ENCODE measurements at places on chromosomes 12 and 14.

GRCh38 chr12:132109741-132110140, 34.4 kb downstream of the DDX51 start:
- no peak for DNase-seq

DNA sequence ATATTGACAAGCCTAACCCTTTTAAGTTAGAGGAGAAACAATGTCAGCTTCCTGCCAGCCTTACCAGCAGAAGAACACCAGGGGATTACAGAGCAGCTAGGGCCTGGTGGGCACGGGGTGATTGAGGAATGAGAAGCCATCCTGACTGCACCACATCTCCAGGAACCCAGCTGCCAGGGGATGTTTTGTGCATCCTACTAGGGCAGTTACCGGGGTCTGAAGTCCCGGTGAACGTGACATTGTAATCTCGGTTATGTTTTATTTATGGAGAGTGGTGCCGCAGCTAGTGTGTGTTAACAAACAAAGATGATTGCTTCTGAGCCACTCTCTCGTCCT, 115.9 kb downstream of the BCL11B start:
- DNase-seq = no peak

DNA sequence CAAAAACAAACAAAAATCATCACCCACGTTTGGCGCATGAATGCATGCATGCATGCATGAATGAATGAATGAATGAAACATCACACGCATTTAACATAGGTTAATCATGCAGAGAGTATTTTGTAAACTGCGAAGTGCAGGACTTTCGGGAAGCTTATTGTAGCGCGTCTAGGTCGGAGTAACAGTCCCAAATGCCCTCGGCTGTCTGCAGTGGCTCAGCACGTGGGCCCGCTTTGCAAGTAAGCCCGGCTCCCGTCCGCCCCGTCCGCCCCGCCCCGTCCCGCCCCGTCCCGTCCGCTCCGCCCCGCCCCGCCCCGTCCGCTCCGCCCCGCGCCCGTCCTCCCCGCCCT, 263 bp upstream of the IFT81 start:
- no peak for DNase-seq

- DNase-seq = no peak
Measured at GRCh38 chr12:81077329-81077685, 572 bp upstream of the ACSS3 start.

- DNase-seq = no peak
Measured at GRCh38 chr12:32034045-32034444, 72.6 kb upstream of the BICD1 start.

DNA sequence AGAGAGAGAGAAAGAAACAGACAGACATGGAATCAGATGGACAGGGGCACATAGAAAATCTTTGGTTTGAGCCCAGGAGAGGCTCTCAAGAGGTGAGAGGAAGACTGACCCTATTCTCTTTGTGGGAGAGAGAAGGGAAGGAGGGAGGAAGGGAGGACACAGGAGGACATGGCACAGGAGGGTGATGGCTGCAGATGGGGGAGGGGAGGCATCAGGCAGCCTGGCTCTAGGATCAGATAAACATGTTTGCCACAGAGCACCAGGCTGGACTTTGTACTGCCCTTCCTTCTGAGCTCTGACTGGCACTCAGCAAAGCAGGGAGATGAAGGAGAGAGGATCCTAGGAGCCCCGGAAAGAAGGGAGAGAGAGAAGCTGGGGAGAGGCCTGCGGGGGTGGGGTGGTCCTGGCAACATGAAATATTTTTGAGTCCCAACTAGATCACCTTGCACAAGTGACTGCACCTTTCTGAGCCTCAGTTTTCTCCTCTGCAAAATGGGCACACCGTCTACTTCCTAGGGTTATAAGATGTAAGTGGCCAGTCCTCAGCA, 6.1 kb downstream of the HNF1A start:
- no peak for DNase-seq

GRCh38 chr12:100268835-100269564, 2.0 kb downstream of the SCYL2 start:
- no peak for DNase-seq

- no peak for DNase-seq
Measured at GRCh38 chr14:83163016-83163415, 1629.4 kb upstream of the SEL1L start.

- DNase-seq = no peak
Measured at GRCh38 chr14:59301354-59301753, 112.9 kb downstream of the DAAM1 start.

DNA sequence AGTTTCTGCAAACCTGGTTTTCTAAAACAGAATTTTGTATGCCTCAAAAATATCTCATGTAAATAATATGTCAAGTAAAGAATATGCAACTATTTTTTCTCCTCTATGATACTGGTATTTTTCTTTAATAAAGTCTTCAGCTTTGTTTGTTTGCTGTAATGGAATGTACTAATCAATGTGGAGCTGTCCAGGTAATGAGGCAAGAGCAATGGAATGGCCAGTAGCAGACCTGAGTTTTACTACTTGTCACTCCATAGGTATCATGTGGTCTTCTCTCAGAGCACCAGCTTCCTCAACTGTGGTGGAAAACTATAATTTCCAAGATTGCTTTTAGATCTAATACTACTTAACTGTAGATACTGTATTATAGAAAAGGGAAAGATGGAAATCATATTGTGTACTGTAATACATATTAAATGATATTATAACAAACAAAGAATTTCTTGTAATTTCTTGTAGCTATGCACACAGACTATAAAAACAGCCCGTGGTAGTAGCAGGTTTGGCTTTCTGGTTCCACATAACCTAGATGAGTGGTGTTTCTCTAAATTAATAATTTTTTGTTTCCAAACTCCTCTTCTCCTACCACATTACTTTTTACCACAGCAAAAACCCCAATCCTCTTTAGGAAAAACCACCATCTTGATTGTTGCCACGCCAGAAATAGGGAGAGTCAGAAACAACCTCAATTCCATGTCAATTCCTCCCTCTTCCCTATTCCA, 70.6 kb downstream of the KIF21A start:
- DNase-seq = no peak

GRCh38 chr12:128114485-128114884, 152.5 kb upstream of the TMEM132C start:
- no peak for DNase-seq

DNA sequence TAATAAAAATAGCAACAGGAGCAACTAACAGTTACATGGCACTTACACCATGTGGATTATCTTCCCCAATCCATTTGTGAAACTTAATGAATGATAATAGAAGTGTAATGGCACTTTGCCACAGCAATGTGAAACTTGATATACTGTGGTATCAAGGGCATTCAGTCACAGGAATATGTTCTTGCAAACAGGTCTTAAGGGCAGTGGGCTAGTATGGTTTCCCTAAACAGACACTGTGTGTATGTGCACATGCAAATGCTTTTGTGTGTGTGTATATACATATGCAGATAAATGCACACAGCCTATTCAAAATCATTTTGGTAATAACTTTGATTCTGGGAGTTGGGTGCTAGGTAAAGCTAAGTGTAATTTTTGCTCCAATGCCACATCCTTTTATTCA, 26.2 kb upstream of the ARHGAP5 start:
- no peak for DNase-seq

GRCh38 chr14:24292118-24292807, 7.3 kb downstream of the DHRS1 start:
- no peak for DNase-seq

- no peak for DNase-seq
Measured at GRCh38 chr14:105137481-105138020, 31.0 kb downstream of the JAG2 start.

DNA sequence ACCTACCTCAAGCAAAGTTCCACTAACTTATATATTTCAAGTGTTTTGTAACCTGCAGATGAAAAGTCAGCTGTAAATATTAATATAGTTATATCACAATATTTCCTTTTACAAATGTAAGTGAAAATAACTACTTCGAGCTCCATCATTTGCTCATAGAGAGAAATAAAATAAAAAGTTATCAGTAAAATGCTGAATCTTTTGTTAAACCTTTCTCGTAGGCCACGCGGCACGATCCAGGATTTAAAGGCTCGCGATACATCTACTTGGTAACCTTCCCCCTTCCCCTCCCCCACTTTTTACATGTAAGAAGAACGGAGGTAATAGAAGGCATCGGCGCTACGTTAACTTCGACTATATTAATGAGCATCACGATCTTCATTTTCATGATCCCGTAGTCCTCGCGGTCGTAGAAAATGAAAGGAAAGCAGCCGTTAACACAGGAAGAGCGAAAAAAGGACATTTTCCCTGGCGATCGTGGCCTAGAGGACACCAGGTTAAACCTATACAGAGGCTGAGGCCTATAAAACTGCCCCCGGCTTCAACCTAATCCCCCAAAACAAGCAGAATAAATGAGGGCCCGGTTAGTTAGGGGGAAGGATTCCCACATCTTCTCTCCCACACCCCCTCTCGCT, 508 bp downstream of the HNRNPC start:
- DNase-seq = peak; percentile 28

DNA sequence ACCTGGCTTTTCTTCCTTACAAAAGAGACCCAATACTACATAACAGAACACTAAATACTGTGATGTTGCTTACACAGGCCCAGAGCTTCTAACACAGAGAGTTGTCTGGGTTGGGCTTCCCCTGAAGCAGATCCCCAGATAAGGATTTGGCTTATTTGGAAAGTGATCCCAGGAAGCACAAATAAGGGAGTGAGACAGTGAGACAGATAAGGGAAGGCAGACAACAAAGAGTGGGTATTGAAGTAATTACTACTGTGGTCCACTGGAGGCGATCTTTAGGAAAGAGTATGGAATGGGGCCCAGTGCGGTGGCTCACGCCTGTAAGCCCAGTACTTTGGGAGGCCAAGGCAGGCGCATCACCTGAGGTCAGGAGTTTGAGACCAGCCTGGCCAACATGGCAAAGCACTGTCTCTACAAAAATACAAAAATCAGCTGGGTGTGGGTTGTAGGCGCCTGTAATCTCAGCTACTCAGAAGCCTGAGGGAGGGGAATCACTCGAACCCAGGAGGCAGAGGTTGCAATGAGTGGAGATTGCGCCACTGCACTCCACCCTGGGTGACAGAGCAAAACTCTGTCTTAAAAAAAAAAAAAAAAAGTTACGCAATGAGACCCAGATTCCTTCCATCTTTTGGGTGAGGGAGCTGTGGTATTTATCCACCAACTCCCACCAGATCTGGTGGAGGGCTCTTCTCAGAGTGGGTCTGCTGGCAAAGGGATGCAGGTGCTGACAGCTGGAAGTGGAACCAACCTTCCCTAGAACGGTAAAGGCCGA, 10.2 kb upstream of the C12orf43 start:
- DNase-seq = no peak

- no peak for DNase-seq
Measured at GRCh38 chr12:81150382-81150781, 72.5 kb downstream of the ACSS3 start.

GRCh38 chr12:121916719-121917118, 1.7 kb upstream of the CFAP251 start:
- DNase-seq = no peak

GRCh38 chr14:100432652-100433427, 109.7 kb downstream of the SLC25A47 start:
- no peak for DNase-seq

DNA sequence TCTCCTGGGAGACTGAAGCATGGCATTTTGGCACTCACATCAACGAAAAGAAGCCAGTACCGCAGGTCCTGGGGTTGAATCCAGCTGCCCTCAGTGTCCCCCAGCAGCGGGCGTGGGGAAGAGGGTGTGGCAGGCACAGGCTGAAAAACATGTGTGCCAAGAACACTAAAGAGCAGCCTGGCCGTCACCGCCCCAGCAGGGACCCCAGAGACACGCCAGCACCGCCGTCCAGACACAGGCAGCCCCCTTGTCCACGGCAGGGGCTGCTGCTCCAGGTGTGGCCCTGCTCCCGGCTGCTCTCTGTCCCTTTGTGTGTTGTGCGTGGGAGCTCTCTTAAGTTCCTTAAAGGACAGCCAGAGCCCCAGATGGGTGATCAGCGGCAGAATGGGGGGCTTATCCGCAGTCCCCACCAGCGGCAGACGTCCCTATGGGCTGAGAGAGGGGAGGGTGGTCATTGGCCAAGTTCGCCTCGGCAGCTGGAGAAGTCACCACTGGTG, 556 bp downstream of the PHETA1 start:
- no peak for DNase-seq

DNA sequence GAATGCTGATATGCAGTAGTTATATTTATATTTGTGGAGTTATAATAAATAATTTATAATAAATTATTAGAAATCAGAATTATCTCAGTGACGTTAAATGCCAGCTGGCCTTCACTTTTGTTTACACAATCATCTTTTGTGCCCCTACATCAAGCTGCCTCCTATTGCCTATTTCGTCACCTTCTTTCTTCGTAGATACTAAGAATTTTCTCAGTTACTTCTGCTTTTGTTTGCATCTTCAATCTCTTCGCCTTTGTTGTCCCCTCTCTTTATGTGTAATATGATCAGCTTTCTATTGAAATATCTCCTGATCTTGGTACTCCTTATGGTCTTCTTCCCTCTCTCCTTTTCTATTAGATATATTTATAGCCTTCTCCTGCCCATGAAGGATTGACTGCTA, 197.0 kb downstream of the ERC1 start:
- no peak for DNase-seq

DNA sequence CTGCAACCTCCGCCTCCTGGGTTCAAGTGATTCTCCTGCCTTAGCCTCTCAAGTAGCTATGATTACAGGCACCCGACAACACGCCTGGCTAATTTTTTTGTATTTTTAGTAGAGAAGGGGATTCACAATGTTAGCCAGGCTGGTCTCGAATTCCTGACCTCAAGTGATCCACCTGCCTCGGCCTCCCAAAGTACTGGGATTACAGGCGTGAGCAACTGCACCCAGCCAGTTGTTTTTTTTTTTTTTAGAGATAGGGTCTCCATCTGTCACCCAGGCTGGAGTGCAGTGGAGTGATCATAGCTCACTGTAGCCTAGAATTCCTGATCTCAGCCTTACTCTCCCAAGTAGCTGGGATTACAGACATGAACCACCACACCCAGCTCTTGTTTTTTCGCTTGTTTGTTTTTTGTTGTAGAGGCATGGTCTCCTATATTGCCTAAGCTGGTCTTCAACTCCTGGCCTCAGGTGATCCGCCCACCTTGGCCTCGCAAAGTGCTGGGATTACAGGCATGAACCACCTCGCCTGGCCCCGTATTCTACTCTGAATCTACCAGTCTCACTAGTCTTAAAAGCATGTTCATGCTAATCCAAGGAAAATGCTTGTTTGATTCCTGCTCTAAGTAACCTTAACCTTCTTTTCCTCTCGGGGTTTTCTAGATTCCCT, 31.7 kb upstream of the STRN3 start:
- DNase-seq = no peak

- peak; percentile 84 for DNase-seq
Measured at GRCh38 chr12:92143686-92144630, 1.7 kb downstream of the BTG1 start.

GRCh38 chr12:100826323-100826722, 31.7 kb downstream of the ANO4 start:
- peak; percentile 13 for DNase-seq

DNA sequence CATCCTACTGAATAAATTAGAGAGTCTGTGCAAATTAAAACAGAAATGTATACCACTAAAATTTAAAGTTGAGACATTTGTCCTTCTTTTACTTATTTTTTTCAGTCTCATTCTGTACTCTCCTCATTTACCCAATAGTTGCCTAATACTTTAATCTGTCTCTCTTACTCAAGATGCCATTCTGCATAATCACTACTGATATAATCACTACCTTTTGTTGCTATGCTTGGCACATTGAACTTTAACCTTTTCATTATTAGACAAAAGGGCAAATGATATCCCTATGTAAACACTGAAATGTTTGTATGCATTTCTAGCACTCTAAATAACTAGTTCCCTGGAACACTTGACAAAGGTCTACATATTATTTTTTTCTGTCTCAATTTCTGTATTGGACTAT, 1108.3 kb upstream of the FLRT2 start:
- DNase-seq = no peak

Data from LNCaP clone FGC (cell line).